ENCODE measurements at places on chromosomes 7 and 10.

GRCh38 chr10:80382989-80383388 is 25.4 kb upstream of the PRXL2A start:
- peak; percentile 21 for DNase-seq

- peak; percentile 63 for DNase-seq
These were observed 289.9 kb upstream of the SP8 start for GRCh38 chr7:21076574-21076973.

DNA sequence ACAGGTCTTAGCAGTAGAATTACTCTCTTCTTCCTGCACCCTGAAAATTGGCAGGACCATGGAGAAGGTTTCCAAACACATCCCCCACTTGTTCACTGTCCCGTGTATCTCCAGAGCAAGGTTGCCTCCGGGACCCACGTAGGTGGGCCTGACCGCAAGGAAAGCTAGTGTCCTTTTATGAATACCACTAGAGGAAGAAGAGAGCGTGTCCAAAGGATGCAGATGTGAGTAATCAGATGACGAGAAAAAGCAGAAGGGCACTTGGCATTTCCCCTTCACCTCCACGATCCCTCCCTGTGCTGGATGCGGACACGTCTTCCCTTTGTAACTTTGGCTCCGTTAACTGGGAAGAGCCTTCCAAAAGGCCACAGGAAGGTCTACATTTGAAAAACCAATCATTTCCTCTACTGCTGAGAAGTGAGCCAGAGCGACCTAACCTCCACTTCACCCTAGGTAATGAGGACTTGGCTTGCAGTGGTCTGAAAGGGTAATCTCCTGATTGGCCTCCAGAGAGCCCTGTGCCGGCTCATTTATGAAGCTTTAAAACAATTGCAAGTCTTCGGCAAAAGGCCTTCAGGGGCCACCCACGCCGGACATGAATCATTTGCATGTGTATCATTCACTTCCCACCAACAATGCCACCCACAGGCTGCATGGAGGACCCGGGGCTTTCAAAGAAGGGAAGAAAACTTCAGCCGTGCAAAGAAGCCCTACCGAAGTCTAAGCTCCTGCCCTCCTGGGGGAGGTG is 55.4 kb downstream of the LYZL1 start:
- no peak for DNase-seq

DNA sequence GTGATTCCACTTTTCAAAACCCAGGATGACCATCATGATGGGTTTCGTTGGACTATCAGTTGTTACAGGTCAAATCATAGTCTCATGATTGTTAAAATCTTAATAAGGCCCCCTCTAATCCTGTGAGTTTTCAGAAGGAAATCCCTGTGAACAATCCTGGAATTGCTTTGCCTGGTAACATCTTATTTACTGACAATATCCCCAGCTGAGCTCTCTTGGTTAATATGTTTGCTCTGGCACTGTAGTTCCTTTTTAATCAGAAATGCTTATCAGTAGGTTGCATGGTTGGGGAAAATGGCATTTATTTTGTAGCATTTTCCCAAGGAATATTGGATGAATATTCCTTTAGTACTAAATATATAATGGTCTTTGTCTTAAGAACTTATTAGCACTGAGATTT is 163.9 kb downstream of the TCF7L2 start:
- no peak for DNase-seq

DNA sequence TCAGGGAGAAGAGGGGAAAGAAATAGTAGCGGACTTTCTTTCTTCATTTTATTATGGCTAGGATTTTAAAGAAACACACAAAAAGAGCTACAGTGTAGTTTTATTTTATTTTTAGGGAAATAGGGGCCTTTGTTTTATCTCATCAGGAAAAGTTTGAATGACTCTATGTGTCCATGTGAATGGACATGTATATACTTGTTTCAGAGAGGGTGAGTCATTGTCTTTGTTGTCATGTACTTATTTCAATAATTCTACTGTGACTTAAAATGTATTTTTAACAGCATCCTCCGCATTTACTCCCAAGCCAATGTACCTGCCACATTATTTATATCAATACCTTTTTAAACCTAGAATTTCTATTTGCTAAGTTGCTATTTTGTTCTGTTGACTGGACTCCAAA is 569.5 kb downstream of the SORCS3 start:
- no peak for DNase-seq

- no peak for DNase-seq
These were observed 20.0 kb downstream of the ZNF438 start for GRCh38 chr10:31011665-31012022.

DNA sequence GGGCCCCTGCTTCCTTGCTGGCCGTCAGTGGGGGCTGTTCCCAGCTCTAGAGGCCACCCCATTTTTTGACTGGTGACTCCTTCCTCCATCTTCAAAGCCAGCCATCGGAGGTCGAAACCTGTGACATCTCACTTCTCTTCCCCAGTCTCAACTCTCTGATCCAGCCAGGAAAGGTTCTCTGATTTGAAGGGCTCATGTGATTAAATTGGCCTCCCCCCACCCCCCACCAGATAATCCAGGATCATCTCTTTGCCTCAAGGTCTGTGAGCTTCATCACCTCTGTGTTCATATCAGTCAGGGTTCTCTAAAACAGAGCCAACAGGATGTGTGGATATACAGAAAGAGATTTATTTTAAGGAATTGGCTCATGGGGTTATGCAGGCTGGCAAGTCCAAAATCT is 5.6 kb upstream of the RAMP3 start:
- no peak for DNase-seq

- peak; percentile 16 for DNase-seq
These were observed 72.8 kb upstream of the MTPN start for GRCh38 chr7:136049818-136050461.

DNA sequence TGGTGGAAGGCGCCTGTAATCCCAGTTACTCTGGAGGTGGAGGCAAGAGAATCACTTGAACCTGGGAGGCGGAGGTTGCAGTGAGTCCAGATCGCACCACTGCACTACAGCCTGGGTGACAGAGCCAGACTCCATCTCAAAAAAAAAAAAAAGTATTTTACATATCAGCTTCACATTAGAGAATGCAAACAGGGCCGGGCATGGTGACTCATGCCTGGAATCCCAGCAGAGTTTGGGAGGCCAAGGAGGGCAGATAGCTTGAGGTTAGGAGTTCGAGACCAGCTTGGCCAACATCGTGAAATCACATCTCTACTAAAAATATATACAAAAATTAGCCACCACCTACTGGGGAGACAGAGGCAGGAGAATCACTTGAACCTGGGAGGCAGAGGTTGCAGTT is 31.6 kb downstream of the USP54 start:
- no peak for DNase-seq

DNA sequence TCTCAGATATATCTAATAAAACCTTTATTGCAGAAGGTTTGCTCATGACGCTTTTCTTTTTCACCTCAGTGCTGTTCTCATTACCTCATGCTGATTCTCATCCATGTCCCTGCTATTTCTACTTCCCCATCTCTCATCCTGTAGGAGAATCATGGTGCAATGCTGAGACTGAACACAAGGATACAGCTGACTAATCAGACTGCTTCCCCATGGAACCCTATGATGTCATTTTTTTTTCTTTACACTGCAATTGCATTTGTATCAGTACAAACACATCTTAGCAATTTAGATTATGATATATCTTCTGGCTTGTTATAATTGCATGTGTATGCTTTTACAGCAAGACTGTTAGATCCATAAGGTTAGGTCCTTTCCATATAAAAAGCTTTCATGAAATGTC is 93.7 kb downstream of the SEMA3A start:
- DNase-seq = no peak
